Hematopoietic multipotent progenitor cell treated with erythropoietin and hydrocortisone succinate and interleukin-3 and kit ligand, for 6 days (in vitro differentiated cells): ENCODE measurements at places on chromosomes 16 and 17.

- no peak for DNase-seq
Observed at GRCh38 chr16:68134644-68135043, 49.5 kb downstream of the NFATC3 start.

DNA sequence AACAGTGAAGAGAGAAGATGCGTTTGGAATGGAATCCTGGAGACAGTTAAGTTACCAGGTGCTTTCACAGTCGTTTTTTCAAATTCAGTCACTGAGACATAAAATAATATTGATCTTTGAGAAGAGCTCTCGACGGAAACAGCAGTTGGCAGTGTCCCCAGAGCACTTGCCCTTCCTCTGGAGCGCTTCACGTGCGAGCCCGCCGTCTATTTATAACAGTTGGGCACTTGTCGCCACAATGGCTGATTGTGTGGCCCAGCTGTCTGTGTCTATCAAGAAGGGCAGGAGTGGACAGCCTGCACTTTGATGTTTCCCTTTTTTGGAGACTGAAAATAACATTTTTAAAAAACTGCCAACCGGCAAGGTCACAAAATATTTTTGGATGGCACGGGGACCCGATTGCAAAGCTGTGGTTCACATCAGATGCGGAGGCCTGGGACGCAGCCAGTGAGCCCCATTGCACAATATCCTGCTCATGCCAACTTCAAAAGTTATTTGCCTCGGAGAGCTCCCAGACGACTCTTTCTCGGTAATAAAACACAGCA is 62.9 kb downstream of the ADCY9 start:
- DNase-seq: peak; percentile 76

DNA sequence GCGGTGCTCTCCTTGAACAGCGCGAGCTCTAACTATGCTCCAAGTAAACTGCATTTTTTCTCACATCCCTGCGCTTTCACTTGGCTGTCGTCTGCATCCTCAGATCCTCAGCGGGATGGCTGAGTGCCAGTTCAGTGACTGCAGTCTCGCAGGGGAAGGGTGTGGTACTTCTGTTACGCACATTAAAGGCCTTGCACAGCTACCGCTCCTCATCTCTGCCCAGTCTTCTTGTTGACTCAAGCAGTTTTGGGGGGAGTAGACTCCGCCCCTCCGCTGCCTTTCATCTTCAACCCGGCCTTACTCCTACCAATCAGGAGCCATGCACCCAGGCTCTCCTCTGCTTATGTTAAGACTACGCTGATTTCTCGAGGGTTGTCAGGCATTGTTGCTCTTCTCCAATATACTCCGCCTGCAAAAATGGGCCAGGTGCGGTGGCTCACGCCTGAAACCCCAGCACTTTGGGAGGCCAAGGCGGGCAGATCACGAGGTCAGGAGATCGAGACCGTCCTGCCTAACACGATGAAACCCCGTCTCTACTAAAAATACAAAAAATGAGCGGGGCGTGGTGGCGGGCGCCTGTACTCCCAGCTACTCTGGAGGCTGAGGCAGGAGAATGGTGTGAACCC is 10.0 kb downstream of the ATP5PD start:
- DNase-seq: peak; percentile 91

- DNase-seq: no peak
Observed at GRCh38 chr17:65364438-65364837, 197.0 kb downstream of the AXIN2 start.

GRCh38 chr16:68285683-68286082 is 21.4 kb downstream of the SLC7A6 start:
- no peak for DNase-seq

DNA sequence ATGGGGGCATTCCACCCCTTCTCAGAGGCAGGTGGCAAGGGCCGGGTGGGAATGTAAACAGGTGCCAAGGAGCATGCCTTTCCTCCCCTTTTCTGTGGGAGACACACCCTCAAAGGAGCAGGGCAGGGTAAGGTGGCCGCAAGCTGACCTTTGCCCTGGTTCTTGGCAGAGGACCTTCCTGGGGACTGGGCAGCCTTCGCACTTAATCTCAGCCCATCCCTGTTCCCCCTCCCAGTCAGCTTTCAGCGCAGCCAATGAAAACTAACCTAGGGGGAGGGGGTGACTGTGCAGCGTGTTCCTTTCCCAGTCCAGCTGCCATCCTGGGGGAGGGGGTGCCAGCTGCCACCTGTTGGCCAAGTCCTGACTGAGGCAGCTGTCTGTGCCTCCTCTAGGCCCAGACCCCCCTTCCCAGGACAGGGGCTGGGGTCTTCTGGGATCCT is 2.8 kb downstream of the TRAF4 start:
- DNase-seq: no peak

GRCh38 chr16:85928401-85928820 is 29.4 kb downstream of the IRF8 start:
- peak; percentile 48 for DNase-seq

DNA sequence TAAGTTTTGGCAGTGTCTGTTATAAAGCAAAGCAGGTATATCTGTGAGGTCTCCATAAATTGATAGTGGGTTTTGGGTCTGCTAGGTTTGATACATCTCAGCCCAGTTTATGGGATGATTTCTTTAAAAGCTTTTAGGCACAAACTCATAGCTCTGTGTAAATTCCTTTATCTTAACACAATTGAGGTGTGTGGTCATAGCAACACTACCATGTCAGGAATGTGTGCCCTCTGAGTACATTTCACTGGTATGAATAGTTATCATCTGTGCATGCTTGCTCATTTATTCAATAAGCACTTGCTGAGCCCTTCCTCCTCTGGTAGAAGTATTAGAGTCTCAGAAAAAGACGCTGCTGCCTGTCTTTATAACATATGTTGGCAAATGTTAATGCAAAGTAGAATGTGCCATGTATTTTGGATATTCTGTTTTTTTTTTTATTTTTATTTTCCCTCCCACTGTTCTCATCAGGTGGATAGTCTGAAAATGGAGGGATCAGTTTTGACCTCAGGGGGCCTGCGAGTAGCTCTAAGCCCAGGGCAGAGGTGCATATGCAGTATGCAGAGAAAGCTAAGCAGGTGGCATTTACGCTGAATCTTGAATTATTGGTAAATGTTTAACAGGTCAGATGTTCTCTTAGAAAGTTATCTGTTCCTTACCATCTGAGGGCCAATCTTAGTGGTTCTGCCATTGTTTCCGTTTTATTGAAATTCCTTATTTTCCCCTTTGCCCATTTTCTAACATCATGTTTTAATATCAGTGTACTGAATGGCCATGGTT is 90.7 kb downstream of the WNT3 start:
- DNase-seq: no peak

GRCh38 chr17:80018917-80019651 is 16.6 kb downstream of the TBC1D16 start:
- no peak for DNase-seq

DNA sequence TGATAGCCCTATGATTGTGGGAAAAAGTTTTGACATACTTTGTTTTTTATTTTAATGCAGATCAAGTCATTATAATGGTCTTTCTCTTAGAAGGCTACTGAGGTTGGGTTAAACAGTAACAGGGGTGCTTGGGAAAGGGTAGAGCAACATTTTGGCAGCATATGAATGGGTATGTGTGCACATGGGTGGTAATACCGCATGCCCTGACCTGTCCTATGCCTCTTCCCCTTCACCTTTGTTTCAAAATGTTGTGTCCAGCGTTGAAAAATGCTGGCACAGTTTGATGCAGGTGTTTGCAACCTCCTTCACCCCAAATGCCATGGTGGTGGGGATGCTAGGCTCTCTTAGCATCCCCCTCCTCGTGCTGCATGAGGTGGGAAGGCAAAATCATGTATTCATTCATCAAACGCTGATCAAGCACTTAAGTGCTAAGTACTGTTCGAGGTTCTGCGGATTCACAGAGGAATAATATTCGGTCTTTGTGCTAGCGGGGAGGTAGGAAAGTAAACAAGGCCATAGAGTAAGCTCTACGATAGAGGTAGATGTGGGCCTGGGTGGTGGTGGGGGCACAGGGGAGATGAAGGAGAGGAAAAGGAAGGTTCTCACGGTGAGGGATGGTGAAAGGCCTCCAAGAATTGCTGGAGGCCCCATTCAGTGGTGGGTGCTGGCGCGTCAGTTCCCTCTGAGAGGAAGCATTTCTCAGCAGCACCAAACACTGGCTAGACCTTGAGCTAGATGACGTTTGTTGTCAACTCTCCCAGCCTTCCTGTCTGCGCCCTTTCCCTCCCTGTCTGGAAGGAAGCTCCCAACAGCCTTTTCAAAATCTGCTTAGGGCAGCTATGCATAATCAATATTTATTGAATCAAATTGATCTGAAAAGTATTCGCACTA is 13.3 kb upstream of the MARCHF10 start:
- DNase-seq: no peak

DNA sequence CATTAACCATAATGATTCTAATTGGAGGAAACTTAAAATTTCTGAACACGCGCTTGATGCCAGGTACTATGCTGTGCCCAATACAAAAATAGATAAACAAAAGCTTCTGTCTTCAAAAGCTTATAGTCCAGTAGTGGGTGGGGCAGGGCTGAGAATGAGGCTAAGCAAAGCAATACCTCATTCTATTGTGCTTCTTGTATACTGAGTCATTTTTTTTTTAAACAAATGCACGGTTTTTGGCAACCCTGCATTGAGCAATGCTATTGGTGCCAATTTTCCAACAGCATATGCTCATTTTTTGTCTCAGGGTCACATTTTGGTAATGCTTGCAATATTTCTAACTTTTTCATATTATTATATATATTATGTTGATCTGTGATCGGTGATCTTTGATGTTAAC is 34.7 kb upstream of the HNF1B start:
- DNase-seq: no peak

- peak; percentile 7 for DNase-seq
Observed at GRCh38 chr16:58464047-58464915, 35.7 kb upstream of the NDRG4 start.

DNA sequence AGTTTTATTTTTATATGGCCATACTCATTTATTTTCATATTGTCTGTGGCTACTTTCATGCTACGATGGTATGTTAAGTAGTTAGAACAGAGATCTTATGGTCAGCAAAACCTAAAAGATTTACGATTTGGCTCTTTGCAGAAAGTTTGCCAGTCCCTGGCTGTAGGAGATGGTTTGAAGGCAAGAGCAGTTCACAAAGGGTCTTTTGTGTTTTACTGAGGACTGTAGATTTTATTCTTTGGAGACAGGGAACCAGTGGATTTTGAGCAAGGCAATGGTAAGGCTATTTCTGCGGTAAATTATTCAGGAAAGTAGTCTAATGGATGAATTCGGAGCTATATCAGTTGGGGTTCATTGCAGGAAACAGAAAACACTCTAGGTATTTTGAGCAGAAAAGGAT is 90.7 kb downstream of the WWP2 start:
- DNase-seq: no peak

DNA sequence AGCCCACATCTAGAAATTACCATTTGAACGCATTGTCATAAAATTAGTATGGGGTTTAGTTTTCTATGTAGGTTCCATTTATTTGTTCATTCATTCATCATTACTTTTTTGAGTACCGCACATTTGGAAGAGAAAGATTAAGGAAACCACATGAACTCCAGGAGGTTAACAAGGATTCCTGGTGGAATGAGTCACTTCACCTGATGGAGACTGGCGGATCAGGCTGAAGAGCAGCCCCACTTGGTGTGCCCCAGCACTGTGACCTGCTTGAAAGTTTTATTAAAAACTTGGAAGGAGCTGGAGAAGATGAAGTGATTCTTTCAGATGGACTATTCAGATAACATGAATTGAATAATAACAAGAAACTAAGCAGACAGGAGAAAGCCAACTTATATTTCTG is 293.6 kb upstream of the CDH11 start:
- DNase-seq: no peak

DNA sequence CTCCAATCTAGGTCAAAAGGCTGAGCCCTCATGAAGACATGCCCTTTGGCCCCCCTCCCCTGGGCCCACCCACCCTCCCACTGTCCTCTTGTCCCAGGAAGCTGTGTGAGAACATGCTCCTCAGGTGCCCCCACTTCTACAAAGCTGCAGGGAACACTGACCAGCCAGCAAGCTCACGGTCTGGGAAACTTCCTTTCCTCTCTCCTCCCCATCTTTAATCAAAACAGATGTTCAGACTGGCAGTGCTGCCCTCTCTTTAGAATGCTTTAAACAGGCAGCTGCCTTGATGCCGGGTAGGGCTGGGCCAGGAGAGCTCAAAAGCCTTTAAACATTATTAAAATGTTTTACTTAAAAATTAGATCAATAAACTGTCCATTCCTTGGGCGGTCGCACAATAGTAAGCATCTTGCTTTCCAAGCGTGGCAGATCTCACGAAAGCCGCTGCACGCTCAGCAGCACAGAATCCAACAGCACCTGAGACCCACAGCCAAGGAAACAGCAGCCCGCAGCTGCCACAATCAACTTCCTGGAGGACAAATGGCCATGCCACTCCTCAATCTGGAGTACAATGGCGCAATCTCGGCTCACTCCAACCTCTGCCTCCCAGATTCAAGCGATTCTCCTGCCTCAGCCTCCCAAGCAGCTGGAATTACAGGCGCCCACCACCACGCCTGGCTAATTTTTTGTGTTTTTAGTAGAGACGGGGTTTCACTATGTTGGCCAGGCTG is 399.2 kb downstream of the SLC39A11 start:
- DNase-seq: no peak

GRCh38 chr16:67396159-67397035 is 3.1 kb upstream of the TPPP3 start:
- peak; percentile 59 for DNase-seq

DNA sequence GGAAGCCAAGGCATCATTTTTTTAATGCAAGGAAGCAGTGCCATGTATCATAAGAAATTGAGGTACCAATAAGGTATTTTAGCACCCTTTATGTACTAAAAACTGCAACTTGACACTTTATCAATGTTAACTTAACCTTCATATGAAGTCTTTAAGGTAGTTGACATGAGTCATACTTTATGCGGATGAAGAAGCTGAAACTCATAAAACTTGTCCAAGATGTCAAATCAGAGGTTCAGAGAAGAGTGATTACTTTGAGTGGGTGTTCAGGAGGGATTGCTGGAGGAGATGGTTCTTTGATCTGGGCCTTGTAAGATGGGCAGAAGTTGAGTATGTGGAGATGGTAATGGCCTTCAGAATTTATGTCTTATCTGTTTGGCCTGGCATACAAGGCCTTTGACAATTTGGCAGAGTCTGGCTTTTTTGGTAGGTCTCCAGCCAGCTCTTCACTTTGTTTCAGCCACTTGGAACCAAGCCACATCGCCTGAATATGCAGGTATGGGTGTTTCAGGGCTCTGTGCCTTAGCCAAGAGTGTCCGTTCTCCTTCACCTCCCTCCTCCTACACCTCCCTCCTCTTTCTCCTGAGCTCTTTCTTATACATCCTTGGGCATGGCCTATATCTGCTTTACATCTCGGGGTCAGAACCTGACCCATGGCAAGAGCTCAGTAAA is 23.7 kb downstream of the YPEL2 start:
- no peak for DNase-seq

DNA sequence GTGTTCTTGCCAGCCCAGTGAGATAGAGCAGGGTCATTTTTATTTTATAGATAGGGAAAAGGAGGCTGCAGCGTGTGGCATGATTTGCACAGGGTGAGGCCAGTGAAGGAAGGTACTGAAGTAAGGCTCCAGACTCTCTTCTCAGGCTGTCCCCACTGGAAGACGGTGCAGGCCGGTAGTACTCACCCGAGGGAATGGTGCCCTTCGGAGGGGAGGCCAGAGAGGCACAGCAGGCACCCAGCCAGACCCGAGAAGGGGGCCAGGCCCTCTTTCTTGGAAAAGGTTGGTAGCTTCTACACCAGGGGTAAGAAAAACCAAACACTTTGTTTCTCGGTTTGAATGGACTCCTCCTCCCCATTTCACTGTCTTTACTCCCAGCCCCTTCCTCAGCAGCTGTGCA is 288 bp downstream of the ANKRD40CL start:
- no peak for DNase-seq
